ENCODE measurements at places on chromosomes 16 and 17. TPM values are rescaled to one million over a fixed set of nuclear protein-coding genes. Genes with fewer than 3 reads are reported as not detected.

The HBA1 gene
- total RNA-seq = not detected

The VWA3A gene
- total RNA-seq = not detected

The MYADML2 gene
- total RNA-seq = not detected

The CES1 gene
- 0.16 TPM for total RNA-seq

The LDHD gene
- not detected for total RNA-seq

The GRIN2A gene
- total RNA-seq = not detected
